Left cardiac atrium (tissue), 4 donors: ENCODE measurements at places on chromosomes 7 and 10. TPM values are rescaled to one million over a fixed set of nuclear protein-coding genes. Genes with fewer than 3 reads are reported as not detected.

DNA sequence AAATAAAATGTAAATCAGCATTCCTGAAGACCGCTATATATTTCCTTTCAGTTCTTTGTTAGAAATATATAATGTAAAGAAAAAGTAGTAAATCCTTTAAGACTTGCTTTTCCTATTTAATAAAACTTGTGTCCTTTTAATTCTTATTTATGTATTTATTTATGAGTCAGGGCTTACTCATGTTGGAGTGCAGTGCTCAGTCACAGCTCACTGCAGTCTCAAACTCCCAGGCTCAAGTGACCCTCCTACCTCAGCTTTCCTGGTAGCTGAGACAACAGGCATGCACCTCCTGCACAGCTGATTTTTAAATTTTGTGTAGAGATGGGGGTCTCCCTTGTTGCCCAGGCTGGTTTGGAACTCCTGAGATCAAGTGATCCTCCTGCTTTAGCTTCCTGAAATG lies 724.5 kb downstream of the ANKRD7 start:
- DNase-seq = no peak

- no peak for DNase-seq
Measured at GRCh38 chr7:41872966-41873365, 170.1 kb upstream of the INHBA start.

DNA sequence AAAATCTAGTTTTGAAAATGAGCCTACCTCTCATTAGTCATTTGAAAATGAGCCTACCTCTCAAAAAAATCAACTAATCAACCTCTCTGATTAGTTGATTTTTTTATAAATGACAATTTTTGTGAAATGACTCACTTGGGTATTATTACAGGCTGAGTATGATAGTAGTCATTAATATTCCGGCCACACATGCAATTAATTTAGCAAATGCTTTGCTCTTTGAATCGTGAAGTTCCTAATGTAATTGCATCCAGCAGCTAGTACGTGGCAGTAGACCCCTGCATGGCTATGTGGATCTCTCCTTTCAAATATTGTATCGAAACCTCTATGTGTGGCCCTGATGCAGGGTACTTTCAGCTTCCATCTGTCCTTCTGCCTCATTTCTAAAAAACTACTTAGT lies 245.9 kb upstream of the PHYHIPL start:
- no peak for DNase-seq

The SLC13A1 gene
- total RNA-seq = not detected

DNA sequence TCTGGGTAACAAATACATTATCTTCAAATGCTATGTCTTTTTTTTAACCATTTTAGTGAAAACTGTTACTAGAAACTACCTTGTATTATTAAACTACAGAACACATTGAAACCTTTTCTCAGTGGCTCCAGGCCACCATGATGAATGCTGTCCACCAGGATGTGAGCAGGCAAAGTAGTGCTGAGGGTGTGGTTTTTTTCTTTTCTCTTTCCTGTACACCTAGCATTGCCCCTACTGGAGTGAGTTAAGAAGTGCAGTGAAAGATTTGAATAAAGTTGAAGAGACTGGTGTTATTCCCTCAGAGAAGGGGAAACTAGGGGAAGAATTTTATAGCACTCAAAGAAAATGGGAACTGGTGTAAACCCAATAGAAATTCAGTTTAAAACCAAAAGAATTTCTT lies 120.0 kb upstream of the SAMD8 start:
- no peak for DNase-seq

DNA sequence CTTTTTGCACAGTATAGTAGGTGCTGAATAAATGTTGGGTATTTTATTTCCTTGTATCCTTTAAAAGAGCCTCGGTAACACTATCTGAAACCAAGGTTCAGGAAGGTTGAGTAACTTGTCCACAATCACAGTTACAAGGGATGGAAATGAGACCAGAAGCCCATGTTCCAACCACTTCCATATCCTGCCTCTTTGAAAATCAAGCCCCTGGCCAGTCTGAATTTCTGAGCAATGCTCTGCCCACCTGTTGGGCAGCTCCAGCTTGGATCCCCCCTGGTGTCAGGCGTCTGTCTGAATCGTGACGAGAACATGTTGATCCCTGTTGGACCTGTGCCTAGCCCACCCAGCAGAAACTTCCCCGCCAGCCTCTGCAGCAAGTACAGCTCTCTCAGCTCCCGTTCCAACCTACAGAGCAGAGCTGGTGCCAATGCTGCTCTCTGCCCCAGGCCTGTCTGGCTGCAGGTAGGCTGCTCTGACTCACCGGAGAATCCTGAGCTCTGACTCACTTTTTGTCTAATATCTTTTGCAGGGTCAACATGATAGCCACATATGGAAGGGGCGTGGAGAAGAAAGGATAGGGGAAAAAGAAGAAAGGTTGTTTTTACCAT lies 595.5 kb downstream of the INHBA start:
- no peak for DNase-seq

- DNase-seq = no peak
Measured at GRCh38 chr10:128360783-128361182, 234.6 kb upstream of the MKI67 start.

The TWIST1 gene
- total RNA-seq = 3.2 TPM

DNA sequence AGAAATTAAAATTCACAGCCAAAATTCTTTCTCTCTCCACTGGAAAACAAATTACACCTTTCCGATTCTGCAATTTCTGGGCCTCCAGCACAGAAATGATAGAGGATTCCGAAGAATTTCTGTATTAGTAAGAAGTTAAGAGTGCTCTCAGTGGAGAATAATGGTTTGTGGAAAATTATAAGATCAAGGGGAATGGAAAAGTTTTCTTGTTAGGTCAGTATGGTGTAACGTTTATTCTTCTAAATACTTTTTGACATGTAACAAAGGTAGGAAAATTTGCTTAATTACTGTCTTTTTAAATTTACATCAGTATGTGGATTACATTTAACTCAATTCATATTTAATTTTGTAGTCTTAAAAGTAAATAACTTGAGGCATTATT lies 288.3 kb upstream of the NFE2L3 start:
- no peak for DNase-seq

The PIK3AP1 gene
- total RNA-seq = 10.5 TPM

GRCh38 chr10:63008491-63008890 lies 124.6 kb upstream of the NRBF2 start:
- no peak for DNase-seq

The STAMBPL1 gene
- total RNA-seq = 7.8 TPM

GRCh38 chr7:44995555-44996493 lies 4.2 kb upstream of the CCM2 start:
- no peak for DNase-seq

- no peak for DNase-seq
Measured at GRCh38 chr7:39721919-39722597, 98.7 kb downstream of the RALA start.

GRCh38 chr10:8130973-8131911 lies 76.8 kb downstream of the GATA3 start:
- no peak for DNase-seq

DNA sequence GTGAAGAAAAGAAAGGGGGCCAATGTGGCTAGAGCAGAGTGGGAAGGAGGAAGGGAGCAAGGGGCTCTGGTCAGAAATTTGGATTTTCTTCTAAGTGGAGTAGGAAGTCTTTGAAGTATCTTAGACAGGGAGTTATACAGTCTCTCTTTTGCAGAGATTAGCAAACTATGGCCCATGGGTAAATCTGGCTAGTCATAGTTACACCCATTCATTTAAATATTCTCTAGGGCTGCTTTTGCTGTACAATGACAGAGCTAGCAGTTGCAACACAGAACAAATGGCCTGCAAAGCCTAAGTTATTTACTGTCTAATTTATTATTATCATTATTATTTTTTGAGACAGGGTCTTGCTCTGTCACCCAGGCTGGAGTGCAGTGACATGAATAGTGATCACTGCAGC lies 10.5 kb upstream of the LAMB4 start:
- DNase-seq = no peak

DNA sequence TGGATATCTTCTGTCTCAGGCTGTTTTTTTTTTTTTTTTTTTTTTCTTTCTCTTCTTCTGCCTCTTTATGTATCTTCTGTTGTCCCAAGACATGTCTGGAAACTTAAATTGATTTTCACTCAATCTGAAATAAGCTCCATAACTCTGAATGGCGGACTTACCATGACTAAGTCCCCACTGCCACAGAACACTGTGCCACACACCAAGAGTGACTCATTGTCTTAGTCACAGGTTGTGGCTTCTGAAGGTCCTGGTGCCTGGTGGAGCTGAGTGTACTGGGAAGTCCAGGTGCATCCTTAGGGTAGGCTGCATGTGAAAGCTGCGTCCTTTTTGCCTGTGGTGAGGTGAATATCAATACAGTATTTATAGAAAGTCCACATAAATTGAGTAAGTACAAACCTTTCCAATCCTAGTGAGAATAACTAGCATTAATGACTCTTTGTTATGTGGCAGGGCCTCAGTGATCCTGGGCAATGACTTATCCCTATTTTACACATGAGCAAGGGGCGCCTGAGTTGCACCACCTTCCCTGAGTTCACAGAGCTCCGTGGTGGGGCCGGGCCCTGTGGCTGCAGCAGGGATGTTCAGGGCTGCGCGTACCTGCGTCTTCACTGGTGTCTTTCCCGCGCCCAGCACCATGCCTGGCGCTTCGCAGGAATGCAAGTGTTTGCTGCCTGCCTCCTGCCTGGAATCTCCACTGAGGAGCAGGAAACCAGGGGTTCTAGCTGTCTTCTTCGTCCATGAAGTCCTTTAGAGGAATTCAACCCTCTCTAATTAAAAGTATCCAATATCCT lies 4.3 kb downstream of the PFKP start:
- no peak for DNase-seq

DNA sequence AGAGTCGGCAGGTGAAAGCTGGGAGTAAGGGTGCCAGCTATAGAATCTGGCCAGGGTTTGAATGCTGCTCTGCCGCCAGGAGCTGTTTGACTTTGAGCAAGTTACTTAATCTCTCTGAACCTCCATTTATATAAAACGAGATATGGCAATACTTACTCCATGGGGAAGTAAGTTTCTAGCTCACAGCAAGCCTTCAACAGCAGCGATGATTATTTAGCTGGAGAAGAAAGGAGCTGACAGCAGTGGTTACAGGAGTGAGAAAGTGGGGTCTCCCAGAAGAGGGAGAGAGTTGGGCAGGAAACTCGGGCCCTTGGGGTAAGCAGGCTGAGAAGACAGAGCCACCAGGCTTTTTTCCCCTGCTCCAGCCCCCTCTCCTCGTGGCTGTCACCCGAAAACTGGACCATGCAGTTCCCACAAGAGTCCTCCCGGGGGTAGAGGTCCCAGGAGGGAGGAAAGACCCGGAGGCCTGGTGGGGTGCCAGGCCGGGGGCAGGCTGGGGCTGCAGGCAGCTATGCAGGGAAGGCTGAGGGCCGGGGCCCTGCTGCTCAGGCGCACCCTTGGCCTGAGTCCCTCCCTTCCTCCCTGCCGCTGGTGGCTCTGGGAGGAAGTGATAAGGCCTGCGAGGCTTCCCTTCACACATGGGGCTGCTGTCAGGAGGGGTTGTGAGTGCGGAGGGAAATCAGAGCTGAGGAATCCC lies 3.5 kb downstream of the NOS3 start:
- peak; percentile 83 for DNase-seq

The CHAT gene
- not detected for total RNA-seq

DNA sequence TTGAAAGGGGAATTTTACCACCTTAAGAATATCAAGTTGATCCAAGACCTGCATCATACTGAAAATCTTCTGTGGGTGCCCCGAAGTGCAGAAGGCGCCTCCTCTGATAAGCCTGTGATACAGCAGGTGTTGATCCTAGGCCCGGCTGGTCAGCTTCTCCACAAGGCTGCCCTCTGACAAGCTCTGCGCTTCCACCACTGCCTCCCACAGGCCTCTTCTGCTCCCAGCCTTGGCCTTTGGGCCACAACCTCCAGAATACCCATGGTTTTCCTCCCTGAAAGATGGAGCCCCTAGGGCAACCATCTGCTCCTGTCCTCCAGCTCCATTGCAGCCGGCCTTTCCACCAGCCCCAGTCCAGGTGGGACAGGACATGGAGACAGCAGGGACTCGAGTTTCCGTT lies 5.6 kb upstream of the OGDHL start:
- DNase-seq = no peak

DNA sequence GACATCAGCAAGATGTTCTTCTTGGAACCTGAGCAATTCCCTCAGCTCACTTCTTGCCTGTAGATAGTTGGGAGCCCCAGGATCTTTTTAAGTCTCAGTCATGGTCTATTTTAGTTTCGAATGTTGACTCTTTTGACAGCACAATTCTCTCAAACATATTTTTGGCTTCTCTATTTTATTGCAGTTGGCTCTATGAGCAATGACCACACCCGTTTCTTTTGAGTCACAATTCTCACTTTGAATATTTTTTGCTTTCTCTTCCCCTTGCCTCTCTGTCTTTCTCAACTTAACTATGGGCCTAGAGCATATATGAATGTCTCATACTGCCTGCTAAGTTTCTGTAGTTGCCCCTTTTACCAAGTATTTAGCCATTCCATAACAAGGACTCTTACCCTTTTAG lies 222.8 kb downstream of the PTN start:
- no peak for DNase-seq

GRCh38 chr10:1170867-1171180 lies 114.6 kb downstream of the WDR37 start:
- no peak for DNase-seq

DNA sequence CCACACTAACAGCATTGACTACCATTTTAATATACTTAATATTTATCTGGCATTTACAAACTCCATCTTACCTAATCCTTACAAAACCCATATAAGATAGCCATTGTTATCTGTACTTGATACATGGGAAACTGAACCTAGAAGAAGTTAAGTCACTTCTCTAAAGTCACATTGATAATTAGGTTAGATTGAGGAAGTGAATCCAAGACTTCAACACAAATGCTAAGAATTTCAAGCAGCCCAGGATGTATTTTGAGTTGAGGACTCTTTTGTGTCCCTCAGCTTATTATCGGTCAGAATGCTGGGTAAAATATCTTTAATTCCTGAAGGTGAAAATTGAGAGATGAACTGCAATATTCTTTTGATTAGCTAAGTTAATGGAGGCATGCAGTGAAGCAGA lies 465.5 kb downstream of the PHTF2 start:
- no peak for DNase-seq

GRCh38 chr7:133703547-133703946 lies 423.6 kb upstream of the LRGUK start:
- no peak for DNase-seq

DNA sequence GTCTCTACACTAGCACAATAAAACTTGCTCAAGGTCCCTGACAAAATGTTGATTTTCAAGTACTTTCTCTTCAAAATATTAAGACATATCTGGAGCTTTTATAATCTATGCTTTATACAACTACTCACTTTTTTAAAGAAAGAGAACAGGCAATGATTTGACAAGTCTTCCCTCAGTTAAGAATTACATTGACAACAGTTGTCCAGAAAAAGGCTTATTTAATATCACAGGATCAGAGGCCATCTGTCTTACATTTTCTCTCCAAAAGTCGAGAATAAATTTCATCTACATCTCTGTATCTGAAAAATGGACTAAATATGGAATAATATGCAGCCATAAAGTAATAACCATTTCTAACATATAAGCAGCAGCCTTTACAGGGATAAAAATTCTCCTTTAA lies 8.2 kb upstream of the RNF148 start:
- DNase-seq = no peak
